Activated T-cell treated with anti-CD3 and anti-CD28 coated beads for 1 hour (primary cell): ENCODE measurements at places on chromosomes 7 and 10.
A peak's percentile ranks its signal among the peaks of the same experiment; 100 is the strongest.

- DNase-seq = no peak
These were observed 98.8 kb downstream of the SEMA3E start for GRCh38 chr7:83550100-83550499.

- no peak for DNase-seq
These were observed 50.6 kb upstream of the DUSP5 start for GRCh38 chr10:110446954-110447608.

- DNase-seq = no peak
These were observed 24.0 kb upstream of the RNF32 start for GRCh38 chr7:156616269-156617202.

DNA sequence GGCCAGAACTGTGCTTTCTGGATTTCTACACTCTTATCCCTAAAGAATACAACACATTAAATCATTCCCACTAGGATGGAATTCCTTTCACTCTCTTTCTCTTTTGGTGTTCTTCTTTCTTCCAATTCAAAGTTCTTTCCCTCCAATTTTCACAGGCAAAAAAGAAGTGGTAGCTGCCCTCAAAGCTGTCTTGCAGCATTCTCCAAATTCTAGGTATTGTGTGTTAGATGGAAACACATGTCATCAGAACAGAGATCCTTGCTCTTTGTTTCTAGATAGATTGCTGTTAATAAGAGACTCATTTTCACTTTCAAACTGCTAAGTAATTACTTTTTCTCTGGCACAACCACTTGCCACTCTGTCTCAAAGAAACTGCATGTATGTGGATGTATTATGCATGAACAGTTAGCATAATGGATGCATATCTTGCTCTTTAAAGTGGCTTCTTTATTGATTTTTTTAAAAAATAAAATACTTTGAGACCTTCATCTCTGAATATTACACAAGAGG is 31.0 kb downstream of the SHTN1 start:
- DNase-seq = no peak

- DNase-seq = no peak
These were observed 46.1 kb downstream of the ZCCHC24 start for GRCh38 chr10:79399223-79399831.

DNA sequence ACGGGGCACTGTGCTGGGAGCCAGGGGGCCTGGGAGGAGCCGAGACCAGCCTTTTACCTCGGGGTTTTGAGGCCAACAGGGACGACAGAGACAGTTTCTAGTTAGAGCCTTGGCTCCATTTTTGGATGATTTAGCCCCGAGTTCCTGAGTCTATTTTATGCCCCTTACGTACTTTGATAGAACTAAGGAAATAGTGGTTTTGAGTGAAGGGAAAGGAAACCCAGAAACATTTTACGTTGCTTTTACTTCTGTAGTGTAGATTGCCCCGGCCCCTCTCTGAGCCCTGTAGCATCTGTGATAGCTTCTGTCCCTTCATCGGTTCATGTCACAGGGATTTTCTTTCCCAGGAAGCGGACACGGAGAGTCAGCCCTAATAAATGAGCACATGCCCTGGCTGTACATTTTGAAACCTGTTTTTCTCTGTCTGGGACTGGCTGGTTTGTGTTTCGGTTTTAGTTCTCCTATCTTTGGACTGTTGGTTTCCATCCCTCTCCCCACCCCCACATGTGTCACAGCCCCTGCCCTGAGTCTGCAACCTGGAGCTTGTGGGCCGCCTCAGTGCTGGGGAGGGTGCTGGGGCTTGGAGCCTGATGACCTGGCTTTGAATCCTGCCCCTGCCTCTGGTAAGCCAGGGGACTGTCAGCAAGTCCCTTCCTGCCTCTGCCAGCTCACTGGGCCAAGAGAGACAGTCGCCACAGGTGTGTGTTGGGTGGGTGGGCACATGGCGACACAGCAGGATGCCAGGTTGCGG is 6.9 kb upstream of the ORAI2 start:
- peak; percentile 38 for DNase-seq

GRCh38 chr10:29189256-29189655 is 99.6 kb upstream of the LYZL1 start:
- DNase-seq = no peak

DNA sequence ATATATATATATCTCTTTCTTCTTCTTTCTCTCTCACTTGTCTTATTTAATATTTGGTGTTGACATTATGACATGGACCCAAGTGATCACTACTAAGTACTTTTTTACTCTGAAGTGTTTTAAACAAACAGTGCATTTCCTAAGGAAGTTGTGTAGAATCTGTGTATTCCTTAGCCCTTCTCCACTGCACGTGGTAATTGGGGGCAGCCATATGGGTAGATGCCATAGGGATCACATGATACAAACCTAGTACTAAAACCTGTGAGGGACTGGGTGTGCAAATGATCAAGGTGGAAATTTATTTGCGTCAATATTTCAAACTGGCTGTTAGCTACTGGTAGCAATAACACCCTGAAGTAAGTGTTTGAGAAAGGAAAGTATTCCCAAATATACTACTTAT is 25.0 kb downstream of the THSD7A start:
- no peak for DNase-seq

- no peak for DNase-seq
These were observed 82.6 kb upstream of the PRKG1 start for GRCh38 chr10:50991456-50992355.

- DNase-seq = no peak
These were observed 127.1 kb downstream of the KMT2E start for GRCh38 chr7:105141068-105141467.

- DNase-seq = no peak
These were observed 190.0 kb upstream of the LYZL2 start for GRCh38 chr10:30819341-30820181.

- no peak for DNase-seq
These were observed 3.2 kb upstream of the RAB18 start for GRCh38 chr10:27500886-27501285.

- no peak for DNase-seq
These were observed 216.8 kb downstream of the SNX10 start for GRCh38 chr7:26508481-26508880.

DNA sequence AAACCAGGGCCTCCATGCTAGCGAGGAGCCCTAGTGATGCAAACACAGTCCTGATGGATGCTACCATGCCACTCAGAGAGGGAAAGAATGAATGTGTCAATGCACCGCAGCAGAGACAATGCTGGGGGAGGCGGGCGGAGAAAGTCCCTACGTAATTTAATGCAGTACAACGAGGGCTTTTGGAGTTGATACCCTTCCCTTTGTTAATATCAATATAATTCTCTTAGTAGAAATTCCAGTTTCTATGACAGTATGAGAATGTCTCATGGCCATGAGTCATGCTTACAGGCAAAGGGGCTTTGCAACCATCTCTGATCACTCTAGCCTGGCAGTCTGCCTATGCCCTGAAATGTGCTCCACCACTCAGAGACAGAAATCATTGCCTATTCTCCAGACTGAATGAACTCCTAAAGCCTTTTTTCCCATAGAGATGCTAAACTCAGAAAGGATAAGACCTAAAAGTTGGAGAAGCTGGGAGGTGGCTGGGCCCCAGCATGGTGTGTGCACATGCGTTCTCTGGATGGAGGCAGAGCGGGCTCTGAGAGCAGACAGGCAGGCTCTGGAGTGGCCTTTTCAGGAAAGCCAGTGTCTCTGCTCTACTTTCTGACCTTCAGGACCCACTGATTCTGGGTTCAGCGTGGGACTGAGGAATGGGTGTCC is 20.3 kb upstream of the GIMAP2 start:
- no peak for DNase-seq

- DNase-seq = no peak
These were observed 9.6 kb downstream of the NEURL1 start for GRCh38 chr10:103502849-103503660.

DNA sequence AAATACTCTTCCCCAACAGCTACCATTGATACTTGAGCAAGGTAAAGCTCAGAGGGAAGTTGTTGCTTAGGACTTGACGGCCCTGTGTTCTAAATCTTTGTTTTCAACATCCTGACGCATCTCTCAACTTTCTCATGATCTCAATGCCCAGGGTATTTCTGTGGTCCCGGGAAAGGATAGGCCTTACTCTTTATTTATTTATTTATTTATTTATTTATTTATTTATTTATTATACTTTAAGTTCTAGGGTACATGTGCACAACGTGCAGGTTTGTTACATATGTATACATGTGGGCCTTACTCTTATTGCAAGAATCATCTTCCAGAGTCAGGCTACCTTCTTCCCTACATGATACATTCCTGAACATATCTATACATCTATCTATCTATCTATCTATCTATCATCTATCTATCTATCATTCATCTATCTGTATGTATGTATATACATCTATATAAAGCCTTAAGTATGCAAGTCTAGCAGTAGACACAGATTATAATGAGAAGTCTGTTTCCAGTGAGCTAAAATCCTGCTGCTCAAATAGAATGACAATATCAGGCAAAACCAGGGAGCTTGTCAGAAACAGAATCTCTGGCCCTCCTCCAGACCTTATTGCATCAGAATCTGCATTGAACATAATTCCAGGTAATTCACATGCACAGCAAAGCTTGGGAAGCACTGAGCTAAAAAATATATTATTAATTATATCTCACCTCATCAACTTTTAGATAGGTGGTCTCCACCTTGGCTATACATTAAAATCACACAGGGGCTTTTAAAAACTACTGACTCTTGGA is 12.2 kb upstream of the CPA5 start:
- DNase-seq = no peak

DNA sequence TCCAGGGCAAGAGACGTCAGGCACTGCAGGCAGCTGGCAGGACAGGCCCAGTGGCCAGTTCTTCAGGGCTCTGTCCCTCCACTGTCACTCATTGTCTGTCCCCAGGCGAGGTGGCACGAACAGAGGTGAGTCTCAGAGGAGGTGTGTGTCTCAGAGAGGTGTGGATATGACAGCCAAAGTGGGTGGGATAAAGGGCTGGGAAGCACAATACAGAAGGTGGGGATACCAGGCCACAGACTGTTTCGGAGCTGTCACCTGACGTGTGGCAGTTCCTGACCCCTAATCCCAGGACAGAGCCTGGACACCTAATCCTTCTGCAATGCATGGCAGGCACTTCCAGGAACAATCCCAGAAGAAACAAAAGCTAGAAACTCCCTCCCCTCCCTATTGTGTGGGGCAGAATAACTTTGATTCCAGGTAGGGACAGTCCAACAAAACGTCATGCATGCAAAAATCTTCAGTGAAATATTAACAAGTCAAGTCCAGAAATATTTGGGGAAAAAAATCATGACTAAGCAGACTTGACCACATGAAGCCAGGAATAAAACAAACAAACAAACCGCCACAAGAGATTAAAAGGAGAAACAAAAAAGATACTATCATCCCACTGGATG is 11.6 kb downstream of the KLRG2 start:
- DNase-seq = no peak

DNA sequence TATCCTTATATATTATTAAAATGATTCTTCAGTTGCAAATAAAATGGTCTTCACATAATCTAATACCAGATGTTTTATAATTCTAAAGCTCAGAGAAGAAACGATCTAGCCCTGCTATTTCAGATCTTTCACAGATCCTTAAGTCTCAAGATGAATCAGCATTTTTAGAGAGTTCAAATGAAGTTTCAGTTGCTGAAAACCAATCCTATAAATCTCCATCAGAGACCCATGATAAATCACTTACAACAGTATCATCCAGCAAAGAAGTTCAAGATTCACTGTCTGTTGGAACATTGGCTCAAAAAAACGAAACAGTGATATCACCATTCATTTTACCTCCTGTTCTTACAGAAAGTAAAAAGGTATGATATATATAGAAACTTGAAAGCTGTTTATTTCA is 137.0 kb downstream of the CCDC7 start:
- DNase-seq = no peak

GRCh38 chr7:147611431-147611830 is 979.1 kb upstream of the C7orf33 start:
- DNase-seq = no peak
